ENCODE measurements at places on chromosomes 7 and 10. TPM values are rescaled to one million over a fixed set of nuclear protein-coding genes. Genes with fewer than 3 reads are reported as not detected.

HOXA2 gene
- 0.24 TPM for total RNA-seq

GIMAP1 gene
- total RNA-seq, result 12.1 TPM

MAT1A gene
- not detected for total RNA-seq

PIP gene
- total RNA-seq, result not detected

GNAT3 gene
- not detected for total RNA-seq

MSMB gene
- not detected for total RNA-seq

CACNA2D1 gene
- 18.8 TPM for total RNA-seq

NPC1L1 gene
- not detected for total RNA-seq

DYNC1I1 gene
- 2.2 TPM for total RNA-seq

PAPSS2 gene
- 63.9 TPM for total RNA-seq

SLC13A1 gene
- total RNA-seq, result not detected

ZNF425 gene
- 1.6 TPM for total RNA-seq

RNF148 gene
- total RNA-seq, result not detected

ASB15 gene
- not detected for total RNA-seq

CFTR gene
- total RNA-seq, result not detected

KCND2 gene
- total RNA-seq, result 1.3 TPM

OR9A4 gene
- not detected for total RNA-seq

WEE2 gene
- not detected for total RNA-seq

FRMPD2 gene
- total RNA-seq, result not detected

WDFY4 gene
- total RNA-seq, result 0.41 TPM

NRCAM gene
- 14.8 TPM for total RNA-seq

HECW1 gene
- total RNA-seq, result not detected

PLPP4 gene
- total RNA-seq, result 11.1 TPM

Data from glomerular endothelial cell (primary cell).